HEK293T (cell line): ENCODE measurements at places on chromosomes 13 and 19.

DNA sequence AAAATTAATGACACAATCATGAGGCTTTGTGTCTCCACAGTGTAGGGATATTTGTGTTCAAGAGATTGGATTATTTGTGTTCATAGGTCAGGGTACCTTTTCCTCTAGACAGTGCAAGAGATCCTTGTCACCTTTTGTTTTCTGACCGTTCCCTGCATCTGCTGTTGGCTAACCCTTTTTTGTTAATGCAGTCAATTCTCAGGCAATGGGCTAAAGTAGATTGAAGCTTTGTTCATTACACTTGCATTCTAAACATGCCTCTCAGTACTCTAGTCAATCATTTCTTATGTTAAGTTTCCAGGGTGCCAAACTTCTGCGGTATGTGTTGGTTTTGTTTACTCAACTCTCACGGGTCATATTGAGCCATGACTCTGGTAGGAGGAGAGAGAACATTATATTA lies 1.8 kb upstream of the MED4 start:
- no peak for DNase-seq

GRCh38 chr19:47315125-47315821 lies 5.6 kb downstream of the C5AR1 start:
- peak; percentile 22 for DNase-seq

- no peak for DNase-seq
These were observed 6.8 kb upstream of the ZNF429 start for GRCh38 chr19:21498651-21499050.

- no peak for DNase-seq
These were observed 22.1 kb upstream of the GGACT start for GRCh38 chr13:100610391-100611347.

GRCh38 chr13:98399756-98400155 lies 177.2 kb downstream of the STK24 start:
- DNase-seq, result no peak

DNA sequence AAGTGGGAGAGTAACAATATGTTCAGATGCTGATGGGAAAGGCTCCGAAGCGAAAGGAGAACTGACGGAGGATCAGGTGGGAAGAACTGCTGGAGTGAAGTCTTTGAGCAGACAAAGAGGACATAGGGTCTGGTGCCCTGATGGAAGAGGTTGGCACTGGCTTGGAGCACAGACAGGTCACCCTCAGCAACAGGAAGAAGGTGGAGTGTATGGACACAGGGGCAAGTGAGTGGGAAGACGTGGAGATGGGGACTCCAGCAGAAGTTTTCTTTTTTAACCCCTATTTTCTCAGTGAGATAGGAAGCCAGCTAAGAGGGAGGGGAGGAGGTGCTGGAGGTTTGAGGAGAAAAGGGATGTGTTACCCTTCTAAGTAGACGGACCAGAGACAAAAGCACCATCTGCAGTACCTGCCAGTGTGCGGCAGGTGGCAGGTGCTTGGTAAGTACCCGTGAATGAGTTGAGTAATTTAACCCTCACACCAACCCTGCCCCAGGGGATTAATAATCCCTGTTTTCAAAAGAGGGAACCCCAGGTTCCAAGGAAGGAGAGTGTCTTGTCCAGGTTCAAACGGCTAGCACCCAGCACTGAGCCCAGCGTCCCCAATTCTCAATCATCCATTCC lies 11.2 kb downstream of the HAS1 start:
- peak; percentile 50 for DNase-seq

- no peak for DNase-seq
These were observed 251.7 kb upstream of the ARGLU1 start for GRCh38 chr13:106819413-106820180.

DNA sequence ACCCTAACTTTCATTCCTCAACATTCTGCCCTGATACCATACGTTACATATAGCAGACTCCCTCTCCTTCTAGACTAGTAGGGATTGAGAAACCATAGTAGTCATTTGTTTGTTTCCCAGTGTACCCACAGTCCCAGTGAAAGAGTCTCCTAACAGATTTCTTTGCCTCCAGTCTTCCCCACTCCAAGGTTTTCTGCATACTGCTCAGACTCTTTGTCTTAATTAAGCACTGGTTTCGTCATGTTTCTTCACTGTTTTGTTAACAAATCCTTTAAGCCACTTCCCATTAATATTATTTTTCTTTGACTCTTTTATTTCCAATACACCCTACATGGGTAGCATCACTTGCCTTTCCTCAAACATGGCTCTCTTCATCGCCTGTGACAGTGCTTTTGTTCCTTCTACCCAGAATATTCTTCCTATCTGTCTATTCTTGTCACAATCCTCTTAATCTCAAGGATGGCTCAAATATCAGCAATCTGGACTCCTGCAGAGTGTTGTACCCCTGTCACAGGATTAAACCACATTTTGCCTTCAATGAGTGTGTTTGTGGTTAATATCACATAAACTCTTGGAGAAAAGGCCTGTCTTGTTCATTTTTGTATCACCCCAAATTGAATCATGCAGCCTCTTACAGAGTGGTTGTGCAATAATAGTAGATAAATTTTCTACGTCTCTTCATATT lies 92.7 kb upstream of the KLF12 start:
- DNase-seq, result no peak

- DNase-seq, result no peak
These were observed 64.8 kb downstream of the ARHGAP35 start for GRCh38 chr19:46925548-46925950.

DNA sequence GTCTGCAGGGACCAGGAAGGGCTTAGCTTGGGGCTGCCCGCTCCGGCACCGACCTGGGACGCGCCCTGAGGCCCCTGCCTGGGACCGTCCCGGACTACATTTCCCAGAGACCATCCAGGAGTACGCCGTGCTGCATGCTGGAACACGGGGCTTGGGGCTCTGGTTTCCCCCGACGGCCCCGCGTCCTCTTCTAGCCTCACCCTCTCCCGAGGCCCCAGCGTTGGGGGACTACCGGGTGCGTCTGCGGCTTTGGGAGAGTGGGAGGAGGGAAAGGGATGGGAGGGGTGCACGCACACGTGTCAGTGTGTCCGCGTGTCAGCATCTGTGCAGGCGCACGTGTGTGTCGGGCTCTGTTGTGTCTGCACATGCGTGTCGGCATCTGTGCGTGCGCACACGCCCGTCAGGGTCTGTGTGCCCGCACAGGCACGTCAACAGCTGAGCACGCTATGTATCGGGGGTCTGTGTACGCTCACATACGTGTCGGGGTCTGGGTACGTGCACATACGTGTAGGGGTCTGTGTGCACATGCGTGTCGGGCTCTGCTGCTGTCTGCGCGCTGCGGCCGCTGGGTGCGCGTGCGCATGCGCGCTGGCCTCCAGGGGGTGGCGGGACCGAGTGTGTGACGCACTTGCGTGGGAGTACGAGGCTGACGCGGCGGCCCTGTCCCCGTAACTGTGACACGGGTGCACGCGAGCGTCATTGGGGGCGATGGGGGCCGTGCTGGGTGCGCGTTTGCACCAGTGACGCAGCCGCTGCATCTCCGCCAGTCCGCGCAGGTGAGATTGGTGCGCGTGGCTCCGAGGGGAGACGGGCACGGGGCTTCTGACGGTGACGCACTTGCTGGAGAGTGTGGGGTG lies at the start of gene ZNF331:
TSS of gene ZNF331 (plus strand) at position 625 of the 857 bp plus-strand sequence. CDS start 31,232 bp downstream, outside the sequence.
- no peak for DNase-seq

GRCh38 chr19:50387176-50387867 lies 3.2 kb downstream of the POLD1 start:
- no peak for DNase-seq

GRCh38 chr13:87821512-87821911 lies 150.3 kb downstream of the SLITRK5 start:
- DNase-seq, result no peak

- DNase-seq, result no peak
These were observed 274.6 kb downstream of the ITGBL1 start for GRCh38 chr13:101727118-101727517.

GRCh38 chr13:45943965-45944364 lies 92.4 kb upstream of the SIAH3 start:
- DNase-seq, result no peak

GRCh38 chr19:29118389-29118788 lies 94.6 kb downstream of the UQCRFS1 start:
- DNase-seq, result no peak

- peak; percentile 78 for DNase-seq
These were observed 10.2 kb downstream of the SNRPD2 start for GRCh38 chr19:45681391-45682015.

GRCh38 chr19:12543855-12544254 lies 7.4 kb downstream of the ZNF564 start:
- no peak for DNase-seq

GRCh38 chr19:38564981-38565690 lies 52.6 kb downstream of the MAP4K1 start:
- no peak for DNase-seq

DNA sequence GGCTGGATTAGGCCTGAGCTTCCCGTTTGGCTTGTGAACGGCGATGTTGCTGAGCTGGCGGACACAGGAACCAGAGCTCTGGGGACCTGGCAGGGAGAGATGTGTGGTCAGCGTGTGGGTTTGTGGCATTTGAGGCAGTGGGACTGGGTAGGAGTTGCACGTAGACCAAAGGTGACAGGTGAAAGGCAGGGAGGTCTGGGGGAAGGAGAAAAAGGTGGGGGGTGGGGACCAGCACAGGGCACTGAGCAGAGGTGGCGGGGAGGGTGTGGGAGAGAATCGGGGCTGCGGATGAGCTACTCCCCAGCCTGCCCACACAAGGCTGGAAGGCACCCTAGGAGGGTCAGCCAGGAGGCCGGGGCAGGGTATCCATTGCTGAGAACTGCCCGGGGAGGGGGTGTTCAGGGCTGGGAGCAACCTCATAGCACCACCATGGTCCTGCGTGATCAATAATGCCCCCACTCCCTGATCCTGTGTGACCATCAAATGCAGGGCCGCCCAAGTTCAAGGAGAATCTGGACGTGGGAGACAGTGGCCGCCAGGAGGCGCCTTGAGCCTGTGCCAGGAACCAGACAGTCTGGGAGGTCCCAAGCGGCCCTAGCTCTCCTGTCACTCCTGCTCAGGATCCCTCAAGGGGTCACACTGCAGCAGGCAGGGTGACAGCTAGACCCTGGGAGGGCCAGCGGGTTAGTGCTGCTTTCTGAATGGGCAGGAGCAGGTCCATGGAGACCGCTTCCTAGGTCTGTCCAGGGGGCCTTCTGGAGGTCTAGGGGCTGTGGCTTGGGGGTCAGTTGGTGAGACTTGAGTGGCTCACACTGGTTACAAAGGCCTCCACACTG lies 12.8 kb upstream of the SELENOW start:
- peak; percentile 74 for DNase-seq

- no peak for DNase-seq
These were observed 156.3 kb upstream of the FNDC3A start for GRCh38 chr13:48819376-48819775.

DNA sequence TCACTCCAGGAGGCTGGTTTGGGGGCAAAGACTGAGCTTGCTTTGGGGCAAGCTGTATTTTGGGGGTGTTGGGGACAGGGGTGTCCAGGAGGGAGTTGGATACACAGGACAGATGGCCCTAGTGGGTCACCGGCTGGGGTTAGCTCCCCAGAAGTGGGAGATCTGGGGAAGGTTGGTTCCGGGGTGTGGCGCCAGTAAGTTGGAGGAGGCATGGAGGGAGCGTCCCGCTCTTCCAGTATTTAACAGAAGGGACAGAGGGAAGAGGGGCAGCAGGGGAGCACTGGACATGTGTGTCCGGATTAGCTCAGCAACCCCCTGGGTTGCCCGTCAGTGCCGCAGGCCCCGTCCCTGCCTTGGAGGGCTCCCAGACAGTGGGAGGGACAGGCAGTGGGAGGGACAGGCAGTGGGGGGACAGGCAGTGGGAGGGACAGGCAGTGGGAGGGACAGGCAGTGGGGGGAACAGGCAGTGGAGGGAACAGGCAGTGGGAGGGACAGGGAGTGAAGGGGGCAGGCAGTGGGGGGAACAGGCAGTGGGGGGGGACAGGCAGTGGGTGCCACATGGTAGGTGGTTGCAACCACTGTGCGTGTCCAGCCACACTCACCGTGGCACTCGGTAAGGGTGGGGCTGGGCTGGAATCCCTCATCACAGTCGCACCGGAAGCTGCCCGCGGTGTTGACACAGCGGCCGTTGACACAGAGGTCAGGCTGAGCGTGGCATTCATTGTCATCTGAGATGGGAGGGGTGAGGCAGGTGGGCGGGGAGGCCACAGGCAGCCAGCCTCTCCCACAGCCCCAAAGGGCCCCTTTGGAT lies 33.2 kb downstream of the CCL25 start:
- no peak for DNase-seq

DNA sequence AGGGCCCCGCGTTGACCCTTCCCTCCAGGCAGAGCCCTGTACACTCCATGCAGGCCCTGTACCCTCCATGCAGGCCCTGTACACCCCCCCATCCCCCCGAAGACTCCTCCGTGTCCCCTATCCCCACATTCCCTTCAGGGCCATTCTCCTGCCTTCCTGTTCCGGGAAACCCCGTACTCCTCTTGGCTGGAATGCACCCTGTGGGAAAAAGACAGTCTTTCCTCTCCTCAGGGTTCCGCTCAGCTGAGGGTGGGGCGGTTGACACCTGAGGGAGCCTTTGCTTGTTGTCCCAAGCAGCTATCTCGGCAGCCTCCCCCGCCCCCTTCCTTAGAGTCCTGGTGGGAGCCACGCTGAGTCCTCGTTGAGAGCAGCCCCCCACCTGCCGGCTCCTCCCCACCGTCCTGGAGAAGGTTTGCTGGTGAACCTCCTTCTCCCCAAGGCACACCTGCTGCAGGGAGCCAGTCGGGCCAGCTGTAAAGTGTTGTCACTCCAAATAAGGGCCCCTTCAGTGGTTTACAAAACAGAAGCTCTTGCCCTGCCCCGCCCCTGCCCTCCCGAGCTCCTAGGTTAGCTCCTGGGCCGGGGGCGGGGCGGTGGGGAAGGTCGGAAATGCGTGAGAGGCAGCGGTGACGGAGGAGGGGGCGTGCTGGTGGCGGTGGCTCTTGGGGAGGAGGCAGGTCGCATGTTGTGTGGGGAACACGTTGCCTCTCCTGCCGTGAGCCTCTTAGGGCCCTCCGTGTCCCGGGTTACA lies 1.5 kb downstream of the GNA11 start:
- peak; percentile 23 for DNase-seq

- DNase-seq, result no peak
These were observed 1.8 kb upstream of the NOVA2 start for GRCh38 chr19:45975306-45976070.
